ENCODE measurements at places on chromosomes 6 and 20. TPM values are rescaled to one million over a fixed set of nuclear protein-coding genes. Genes with fewer than 3 reads are reported as not detected.

GRCh38 chr6:149334201-149334600, 16.7 kb downstream of the TAB2 start:
- no peak for DNase-seq

DNA sequence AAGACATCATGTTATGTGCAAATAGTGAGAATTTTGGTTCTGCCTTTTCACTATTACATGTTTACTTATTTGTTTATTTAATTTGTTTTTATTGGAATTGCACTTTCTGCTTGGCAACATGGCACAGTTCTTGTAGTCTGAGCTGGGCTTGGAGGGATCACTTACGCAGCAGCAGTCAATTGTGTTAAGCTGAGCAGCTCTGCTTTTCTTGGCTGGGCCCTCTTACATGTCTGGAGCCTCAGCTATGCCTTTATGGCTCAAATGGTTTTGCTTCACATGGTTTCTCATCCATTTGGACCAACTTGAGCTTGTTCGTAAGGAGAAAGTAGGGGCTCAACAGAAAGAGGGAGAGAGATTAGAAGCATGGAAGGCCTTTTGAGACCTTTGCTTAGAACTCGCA, 327.5 kb upstream of the EPHA7 start:
- DNase-seq, result no peak

Gene LRRC73
- 0.55 TPM for total RNA-seq

Gene OR2H2
- total RNA-seq, result not detected

- DNase-seq, result no peak
These were observed 93.5 kb downstream of the TMEM200A start for GRCh38 chr6:130459316-130459715.

GRCh38 chr6:56570413-56571359, 72.0 kb downstream of the DST start:
- DNase-seq, result no peak

DNA sequence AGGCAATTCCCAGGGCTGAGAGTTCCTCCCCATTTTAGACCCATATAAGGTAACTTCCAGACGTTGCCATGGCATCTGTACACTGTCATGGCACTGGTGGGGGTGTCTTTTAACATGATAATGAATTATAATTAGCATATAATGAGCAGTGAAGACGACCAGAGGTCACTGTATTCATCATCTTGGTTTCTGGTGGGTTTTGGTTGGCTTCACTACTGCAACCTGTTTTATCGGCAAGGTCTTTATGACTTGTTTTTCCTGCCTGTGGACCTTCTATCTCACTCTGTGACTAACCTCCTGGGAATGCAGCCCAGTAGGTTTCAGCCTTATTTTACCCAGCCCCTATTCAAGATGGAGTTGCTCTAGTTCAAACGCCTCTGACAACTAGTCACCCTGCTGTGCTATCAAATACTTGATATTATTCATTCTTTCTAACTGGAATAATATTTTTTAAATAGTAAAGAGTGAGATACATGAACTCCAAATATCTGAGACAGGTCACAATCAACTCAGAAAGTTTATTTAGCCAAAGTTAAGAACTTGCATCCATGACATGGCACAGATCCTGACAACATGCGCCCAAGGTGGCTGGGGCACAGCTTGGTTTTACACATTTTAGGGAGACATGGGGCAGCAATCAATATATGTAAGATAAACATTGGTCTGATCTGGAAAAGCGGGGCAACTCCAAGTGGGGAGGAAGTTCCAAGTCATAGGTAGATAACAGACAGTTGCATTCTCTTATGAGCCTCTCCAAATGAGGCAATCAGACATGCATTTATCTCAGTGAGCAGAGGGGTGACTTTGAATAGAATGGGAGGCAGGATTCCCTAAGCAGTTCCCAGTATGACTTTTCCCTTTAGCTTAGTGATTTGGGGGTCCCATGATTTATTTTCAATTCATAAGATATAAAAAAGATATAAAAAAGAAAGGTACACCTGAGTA, 1.2 kb upstream of the UFL1 start:
- DNase-seq, result no peak

DNA sequence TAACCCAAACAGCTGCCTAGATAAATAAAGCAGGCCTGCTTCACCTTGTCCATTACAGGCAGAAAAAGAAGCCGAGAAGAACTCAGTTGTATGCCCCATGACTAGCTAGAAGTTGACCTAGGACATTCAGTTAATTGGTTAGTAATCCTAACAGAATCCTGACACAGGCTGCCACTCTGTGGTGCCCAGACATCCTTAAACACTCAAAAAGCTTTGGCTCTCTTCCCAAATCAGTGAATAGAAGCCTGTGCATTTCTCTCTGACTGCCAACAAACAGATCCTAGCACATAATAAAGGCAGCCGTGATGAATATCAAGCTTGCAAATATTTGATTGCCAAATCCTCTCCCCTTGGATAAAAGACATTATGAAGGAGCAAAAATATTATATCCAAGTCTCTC, 519.1 kb upstream of the EYS start:
- no peak for DNase-seq

Gene TSBP1
- not detected for total RNA-seq

GRCh38 chr20:9323622-9324021, 190.8 kb upstream of the LAMP5 start:
- no peak for DNase-seq

- DNase-seq, result no peak
These were observed 120.9 kb downstream of the TIAM2 start for GRCh38 chr6:155115893-155116570.

Gene UBE3D
- 4.4 TPM for total RNA-seq

DNA sequence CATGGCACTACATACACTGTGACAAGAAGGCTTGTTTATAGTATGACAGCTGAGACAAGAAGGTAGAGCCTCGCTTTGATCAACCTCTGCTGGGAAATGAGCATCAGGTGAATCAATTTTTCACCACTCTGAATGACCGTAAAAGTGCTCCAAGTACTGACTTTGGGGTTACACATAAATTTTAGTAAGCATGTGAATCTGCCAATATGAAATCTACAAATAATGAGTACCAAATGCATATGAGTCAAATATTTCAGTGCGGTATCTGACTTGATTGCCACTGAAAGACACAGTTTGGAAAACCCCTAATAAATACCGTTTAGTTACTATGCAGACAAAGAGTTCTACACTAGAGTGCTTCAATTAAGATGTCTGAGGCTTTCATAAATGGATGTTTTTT, 77.8 kb downstream of the ATG5 start:
- no peak for DNase-seq

- no peak for DNase-seq
These were observed 8.6 kb upstream of the CLIC5 start for GRCh38 chr6:46024124-46024769.

Gene TGM3
- not detected for total RNA-seq

Gene CEBPB
- total RNA-seq, result 28.8 TPM

GRCh38 chr6:79947191-79948186, at the start of gene ELOVL4:
Gene ELOVL4, minus strand, starts transcription at chr6:79947553. Its CDS starts 274 bp downstream, at chr6:79947279.
- peak; percentile 63 for DNase-seq

Gene SRMS
- total RNA-seq, result not detected

GRCh38 chr6:155687645-155688044, 232.0 kb upstream of the NOX3 start:
- no peak for DNase-seq

- DNase-seq, result no peak
These were observed 84.1 kb downstream of the TNFAIP3 start for GRCh38 chr6:137951064-137951597.

Gene PHACTR1
- total RNA-seq, result 0.47 TPM

Gene PTCRA
- not detected for total RNA-seq

Gene LPIN3
- 0.74 TPM for total RNA-seq

DNA sequence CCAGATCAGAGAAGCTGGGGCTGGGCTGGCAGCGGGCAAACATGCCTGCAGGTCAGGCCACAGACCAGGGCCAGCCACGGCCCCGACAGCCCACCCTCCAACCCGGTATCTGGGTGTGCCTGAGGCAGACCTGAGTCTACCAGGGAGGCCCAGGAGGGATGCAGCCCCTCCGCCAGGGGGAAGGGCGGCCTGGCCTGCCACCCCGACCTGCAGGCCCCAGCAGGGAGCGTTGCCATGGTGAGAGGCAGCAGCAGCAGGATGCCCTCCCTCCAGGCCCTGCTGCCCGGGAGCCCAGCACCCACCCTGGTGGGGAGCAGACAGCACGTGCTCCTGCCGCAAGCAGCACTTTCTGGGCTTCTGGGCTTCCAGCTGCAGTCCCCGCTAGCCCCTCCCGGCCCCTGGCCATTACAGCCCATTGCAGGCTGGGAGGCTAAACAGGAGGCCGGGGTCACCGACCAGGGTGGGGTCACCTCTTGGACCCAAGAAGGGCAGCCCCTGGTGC, 3.8 kb upstream of the EEF1A2 start:
- no peak for DNase-seq

Gene HLA-B
- 3,406 TPM for total RNA-seq

DNA sequence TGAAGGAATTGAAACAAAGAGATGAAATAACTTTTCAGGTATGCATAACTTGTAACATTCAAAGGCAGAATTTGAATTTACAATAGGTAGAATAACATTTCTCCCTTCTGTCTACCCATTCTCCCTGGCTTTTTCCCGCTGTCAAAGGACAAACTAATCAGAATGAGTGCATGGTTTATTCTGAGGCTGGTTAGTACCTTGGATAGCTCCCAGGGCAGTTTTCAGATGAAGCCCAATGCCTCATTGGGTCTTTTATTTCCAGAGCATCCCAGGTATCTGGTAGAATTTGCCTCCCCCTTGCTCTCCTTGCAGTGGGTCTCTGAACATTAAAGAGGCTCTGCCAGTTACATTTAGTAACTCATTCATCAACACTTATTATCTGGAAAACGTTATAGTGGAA, 665.5 kb downstream of the BCKDHB start:
- no peak for DNase-seq

GRCh38 chr20:16283307-16283706, 289.9 kb downstream of the KIF16B start:
- DNase-seq, result no peak

GRCh38 chr6:52704060-52704459, 33.1 kb downstream of the TMEM14A start:
- DNase-seq, result no peak

Gene KCNK15
- not detected for total RNA-seq

DNA sequence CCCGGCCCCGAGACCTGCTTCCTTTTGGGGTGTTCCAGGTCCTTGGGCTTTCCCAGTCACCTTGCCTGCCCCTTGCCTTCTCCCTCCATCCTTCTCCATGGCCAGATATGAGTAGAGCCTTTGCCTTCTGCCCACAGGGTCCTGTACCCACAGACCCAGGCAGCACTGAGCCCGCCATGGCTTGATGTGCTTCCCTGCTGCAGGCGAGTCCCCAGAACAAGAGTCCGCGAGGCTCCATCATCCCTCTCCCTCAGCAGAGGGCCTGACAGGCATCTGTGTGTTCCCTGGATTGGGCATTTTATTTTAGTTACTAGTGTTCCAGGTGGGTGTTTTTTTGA, 21.9 kb downstream of the PYGB start:
- DNase-seq, result no peak

DNA sequence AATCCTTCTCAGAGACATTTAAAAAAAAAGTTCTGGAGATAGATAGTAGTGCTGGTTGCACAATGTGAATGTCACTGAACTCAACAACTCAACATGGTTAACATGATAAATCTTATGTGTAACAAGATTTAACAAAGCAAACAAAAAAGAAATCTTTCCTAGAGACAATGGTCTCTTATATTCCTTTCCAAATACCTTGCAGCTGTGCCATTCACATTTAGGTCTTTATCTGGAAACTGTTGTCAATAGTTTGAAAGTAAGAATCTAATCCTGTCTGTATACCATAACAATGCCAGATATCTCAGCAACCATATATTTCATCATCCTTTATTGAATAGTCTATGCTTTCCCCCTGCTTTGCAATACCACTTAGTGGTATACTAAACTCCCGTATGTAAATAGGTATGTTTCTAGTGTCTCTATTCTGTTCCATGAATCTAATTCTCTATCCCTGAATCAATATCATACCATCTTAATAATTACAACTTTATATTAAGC, 2.1 kb downstream of the SERAC1 start:
- no peak for DNase-seq

Gene SLC13A3
- not detected for total RNA-seq

Gene PRR18
- total RNA-seq, result not detected

Gene GSTA2
- not detected for total RNA-seq

Gene SLPI
- total RNA-seq, result not detected

Gene MYLK2
- 0.89 TPM for total RNA-seq

Gene CST5
- total RNA-seq, result not detected

Gene SPTLC3
- total RNA-seq, result 0.37 TPM

GRCh38 chr6:132019586-132019985, 68.4 kb upstream of the CCN2 start:
- no peak for DNase-seq

Gene CCN6
- total RNA-seq, result not detected

Gene SLC17A1
- total RNA-seq, result not detected

GRCh38 chr6:25263657-25264056, 15.5 kb upstream of the CARMIL1 start:
- no peak for DNase-seq

Gene ISM1
- total RNA-seq, result 3.7 TPM
